ENCODE measurements at places on chromosomes 1 and 21.

- no peak for DNase-seq
Observed at GRCh38 chr1:165537356-165538109, 6.3 kb upstream of the LRRC52 start.

- DNase-seq: no peak
Observed at GRCh38 chr1:40879482-40880175, 17.5 kb upstream of the CITED4 start.

GRCh38 chr1:119323216-119323982 lies 45.2 kb upstream of the HAO2 start:
- no peak for DNase-seq

DNA sequence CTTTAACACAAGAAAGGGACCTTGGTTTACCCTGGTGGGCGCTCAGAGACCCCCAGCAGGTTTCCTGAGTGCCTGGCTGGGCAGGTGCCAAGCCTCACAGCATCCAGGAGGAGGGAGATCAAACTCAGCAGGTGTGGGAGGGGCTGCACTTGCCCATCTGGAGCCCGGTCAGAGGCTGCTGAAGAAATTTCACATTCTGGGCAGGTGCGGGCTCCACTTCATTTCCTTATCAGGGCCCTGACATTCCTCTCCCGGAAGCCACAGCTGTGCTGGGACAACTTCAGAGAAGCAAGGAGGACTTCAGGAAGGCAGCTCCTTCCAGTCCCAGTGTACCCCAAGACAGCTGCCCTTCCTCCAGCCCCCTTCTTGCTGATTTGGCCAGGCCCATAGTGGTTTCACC lies 82.9 kb downstream of the ITPKB start:
- DNase-seq: no peak

DNA sequence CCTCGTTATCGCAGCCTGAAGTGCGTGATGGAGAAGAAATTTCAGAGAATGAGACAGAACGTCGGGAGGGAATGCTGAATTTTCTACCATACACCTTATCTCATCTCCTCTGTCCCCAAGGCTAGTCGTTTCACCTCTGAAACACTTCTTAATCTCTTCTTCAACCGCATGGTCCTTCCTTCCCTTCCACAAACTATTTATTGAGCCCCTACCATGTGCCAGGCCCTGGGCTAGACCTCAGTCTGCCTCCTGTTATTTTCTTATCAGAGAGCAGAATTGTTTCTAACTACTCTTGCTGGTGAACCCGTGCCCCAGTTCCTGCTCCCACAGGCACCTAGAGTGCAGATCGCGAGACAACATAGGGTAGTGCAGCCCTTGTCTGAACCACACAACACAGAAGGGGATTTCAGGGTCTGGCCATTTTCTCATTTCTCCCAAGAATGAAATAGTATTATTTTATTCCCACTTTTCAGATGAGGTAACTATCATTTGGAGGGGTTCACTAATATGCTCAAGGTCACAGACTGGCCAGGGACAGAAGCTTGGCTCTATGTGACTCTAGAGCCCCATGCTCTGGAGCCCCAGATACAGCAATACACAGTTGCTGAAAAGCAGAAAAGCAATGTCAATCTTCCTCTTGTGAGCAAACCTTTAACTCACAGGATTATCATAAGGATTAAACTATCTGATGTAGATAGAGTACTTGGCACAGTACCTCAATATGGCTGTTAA lies 598 bp upstream of the ADIPOR1 start:
- DNase-seq: no peak

DNA sequence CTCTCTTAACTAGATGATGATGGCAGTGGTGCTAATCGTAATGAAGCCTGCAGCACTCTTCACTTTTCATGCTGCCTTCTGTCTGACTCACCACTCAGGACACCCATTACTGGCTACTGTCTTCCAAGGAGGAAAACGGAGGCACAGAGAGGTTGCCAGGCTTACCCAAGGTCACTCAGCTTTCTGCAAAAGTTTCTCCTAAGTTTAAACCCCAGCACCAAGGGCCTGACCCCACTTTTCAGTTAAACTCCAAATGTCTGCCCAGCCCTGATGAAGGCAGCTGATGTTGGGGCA lies 78.1 kb upstream of the RUNX3 start:
- no peak for DNase-seq

GRCh38 chr1:19969898-19970660 lies 9.3 kb downstream of the PLA2G2A start:
- no peak for DNase-seq

GRCh38 chr1:27485363-27485762 lies 4.6 kb downstream of the WASF2 start:
- no peak for DNase-seq

GRCh38 chr1:180646093-180646492 lies 14.3 kb downstream of the XPR1 start:
- DNase-seq: no peak

DNA sequence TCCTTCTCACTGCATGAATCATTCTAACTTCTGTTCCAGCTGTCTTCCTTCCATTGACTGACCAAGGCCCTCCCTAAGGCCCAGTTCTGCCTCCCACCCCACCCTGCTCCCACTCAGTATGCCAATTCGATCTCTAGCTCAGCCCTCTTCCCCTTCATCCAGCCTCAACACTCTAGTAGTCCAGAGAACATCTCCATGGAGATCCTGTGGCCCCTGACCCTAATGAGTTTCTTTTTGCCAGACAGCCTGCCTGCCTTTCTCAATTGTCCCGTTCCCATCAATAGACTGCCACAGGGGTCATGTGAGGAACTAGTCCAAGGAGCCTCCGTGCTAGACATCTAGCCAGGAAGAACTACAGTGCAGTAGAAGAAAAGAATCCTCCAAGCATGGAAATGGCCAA lies 26.4 kb downstream of the RRAGC start:
- DNase-seq: no peak

DNA sequence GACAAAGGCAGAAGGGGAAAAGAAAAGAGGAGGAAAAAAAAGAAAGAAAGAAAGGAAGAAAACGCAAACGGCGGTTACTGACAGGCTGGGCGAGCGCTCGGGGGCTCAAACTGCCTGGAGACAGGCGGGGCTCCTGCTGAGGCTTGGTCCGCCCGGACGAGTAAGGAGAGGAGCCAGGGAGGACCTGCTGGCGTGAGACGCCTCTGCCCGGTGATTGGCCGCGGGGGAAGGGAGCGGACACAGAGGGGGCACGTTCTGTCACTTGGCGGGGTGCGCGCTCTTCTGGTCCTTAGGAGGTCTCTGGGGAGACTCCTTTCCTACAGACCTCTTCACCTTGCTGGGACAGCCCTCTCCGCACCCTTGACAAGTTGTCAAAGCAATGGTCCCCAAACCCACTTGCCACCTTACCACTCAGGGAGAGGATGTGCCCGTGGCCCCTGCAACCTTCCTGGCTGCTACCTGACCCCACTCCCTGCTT lies 791 bp upstream of the PIK3R3 start:
- no peak for DNase-seq

DNA sequence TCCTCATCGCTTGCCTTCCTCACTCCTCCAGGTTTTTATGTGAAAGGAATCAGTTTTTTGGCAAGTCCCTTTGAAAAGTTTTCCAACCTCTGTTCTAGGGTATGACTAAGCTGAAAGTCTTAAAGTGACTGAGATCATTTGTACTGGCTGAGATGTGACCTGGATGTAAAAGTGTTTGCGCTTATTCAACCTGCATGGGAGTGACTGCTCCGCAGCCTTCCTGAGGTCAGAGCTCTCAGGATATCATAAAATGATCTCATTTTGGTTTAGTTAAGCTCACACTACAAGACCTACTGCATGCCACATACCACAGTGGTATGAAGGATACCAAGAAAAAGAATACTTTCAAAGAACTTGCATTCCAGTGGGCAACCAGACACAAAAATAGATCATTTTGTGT lies 29.8 kb upstream of the TADA1 start:
- no peak for DNase-seq

- no peak for DNase-seq
Observed at GRCh38 chr1:36253161-36253862, 29.1 kb downstream of the THRAP3 start.

DNA sequence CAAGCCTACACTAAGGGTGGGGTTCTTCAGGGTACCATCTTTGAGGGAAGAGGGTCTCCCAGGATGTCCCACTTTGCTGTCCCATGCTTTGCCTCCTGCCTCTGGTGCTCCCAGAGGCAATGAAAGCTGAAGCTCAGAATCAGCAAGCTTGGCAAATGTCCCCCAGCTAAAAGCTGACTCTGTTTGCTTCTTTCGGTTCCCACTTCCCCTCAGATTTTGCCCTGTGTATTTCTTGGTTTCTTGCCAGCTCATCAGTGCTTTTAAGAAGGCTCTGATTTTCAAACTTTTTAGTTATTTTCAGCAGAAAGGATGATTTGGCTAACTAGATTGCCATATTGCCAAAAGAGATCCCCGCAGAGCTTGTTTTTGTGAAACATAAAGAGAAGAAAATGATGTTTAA lies 33.1 kb upstream of the COG2 start:
- DNase-seq: no peak

DNA sequence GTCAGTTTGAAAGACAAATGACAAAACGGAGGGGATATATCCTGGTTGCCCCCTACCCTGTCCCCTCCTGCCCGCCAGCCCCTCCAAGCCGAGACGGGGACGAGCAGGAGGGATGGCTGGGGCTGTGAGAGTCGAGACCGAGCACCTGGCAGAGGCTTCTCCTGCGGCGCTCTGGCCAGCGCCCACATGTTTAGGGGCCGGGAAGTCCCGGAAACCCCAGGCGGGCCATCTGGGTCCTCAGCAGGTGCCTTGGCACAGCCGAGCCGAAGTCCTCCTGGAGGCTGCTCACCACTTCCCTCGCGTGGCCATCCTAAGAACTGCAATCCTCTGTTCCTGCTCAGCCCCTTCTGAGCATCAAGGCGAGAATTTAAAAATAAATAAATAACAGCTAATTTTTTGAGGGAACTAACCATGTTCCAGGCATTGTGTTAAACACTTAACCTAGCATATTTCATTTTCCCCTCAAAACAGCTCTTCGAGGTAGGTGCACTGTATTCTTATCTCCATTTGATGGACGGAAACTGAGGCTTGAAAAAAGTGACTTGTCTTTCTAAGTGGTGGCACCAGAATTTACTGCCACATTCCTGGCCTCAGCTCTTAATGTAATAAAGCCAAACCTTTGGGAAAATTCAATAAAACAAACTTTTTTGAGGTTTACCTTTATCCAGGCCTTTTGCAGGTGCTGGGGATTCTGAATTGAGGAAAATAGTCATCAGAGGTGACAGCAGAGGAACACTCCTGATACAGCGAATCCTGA lies 3.5 kb upstream of the RIMS3 start:
- peak; percentile 85 for DNase-seq

GRCh38 chr1:51899022-51899421 lies 20.5 kb upstream of the NRDC start:
- no peak for DNase-seq

DNA sequence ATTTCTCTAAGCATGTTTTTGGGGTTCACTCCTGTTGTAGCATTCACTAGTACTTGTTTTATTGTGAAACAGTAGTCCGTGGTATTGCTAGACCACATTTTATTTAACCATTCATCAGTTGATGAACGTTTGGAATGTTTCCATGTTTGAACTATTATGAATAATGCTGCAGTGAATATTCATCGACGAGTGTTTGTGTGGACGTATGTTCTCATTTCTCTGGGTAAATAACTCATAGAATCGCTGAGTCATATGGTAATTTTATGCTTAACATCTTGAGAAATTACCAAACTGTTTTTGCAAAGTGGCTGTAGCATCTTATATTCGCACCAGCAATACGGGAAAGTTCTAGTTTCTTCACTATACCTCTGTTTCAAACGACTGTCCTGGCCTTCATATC lies 28.0 kb upstream of the KAZN start:
- DNase-seq: no peak

DNA sequence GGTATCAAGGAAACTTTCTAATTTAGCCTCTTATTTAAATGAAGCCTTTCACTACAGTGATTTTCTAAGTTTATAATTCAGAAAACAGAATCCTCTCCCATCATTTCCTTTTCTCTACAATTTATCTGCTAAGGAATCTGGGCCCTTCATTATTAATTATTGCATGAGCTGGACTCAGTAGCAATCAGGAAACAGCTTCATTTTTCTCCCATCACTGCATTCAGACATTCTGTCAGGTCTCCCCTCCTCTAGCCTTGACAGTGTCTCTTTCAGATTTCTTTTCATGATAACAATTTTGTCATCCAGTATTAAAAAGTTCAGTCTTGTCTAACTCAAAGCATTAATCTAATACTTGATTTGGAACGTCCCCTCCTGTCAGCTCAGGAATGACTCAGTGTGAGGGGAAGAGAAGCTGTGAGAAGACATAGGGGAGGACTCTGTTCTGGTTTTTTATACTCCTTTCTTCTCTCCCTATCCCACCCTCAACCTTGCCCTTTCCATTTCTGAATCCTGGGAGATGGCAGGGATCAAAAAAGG lies 28.1 kb downstream of the SLC44A5 start:
- no peak for DNase-seq

- no peak for DNase-seq
Observed at GRCh38 chr1:117058810-117059209, 1.3 kb upstream of the TTF2 start.

- no peak for DNase-seq
Observed at GRCh38 chr1:30512914-30513265, 210.5 kb downstream of the MATN1 start.

All from CD4-positive, alpha-beta T cell treated with Interleukin-2 at 100 ng/mL for 4 hours (primary cell).